ENCODE measurements at places on chromosomes 13 and 19.

DNA sequence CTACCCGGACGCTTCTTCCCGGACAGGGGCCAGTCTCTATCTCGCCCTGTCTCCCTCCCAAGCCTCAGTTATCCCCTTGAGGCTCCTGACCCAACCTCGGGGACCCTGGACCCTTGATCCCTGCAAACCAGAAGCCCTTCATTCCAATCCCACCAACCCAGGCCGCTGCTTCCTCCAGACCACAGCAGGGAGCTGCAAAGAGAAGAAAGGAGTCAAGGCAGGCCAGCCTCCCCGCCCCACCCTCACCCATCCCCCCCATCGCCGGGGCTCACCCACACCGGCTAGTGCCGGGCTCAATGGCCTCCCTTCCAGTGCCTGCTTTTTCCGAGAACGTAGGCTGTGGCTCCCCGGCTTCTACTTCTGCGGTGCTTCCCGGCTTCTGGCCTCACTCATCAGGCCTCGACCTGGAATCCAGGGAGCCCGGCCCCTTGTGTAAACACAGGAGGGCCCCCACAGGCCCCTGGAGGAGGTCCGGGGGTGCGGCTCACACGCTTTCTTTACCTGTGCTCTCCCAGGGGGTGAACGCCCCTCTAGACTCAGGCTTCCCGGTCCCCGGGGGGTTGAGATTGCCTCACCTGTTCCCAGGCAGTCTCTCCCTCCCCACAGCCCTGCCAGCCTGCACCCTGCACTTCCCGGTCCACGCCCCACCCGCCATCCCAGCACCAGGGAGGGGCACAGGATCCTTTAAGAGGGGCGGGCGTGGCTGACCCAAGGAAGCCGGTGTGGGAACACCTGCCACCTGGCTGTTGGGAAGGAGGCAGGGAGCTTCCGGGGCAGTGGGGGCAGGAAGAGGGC, at the start of gene FAM83E:
Gene FAM83E (minus strand): TSS at position 641 of the 795 bp plus-strand sequence. CDS start 1,704 bp downstream, outside the sequence.
- no peak for DNase-seq

GRCh38 chr13:33815011-33815550, 2.9 kb upstream of the RFC3 start:
- no peak for DNase-seq

DNA sequence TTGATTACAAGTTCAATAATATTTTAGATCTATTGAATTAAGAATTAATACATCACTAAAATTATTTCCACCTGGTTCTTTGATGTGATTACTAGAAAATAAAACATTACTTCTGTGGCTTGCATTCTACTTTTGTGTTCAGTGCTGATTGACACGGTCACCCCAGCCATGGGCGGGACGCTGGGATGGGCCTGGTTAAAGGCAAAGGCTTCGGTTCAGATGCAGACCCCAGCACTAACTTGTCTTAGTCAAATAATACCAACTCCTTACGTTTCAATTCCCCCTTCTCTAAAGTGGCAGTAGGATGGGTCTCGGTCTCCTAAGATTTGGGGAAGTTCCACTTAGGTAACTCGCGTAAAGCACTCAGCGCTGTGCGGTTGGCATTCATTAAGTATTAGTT, 144.9 kb downstream of the URI1 start:
- DNase-seq: no peak

DNA sequence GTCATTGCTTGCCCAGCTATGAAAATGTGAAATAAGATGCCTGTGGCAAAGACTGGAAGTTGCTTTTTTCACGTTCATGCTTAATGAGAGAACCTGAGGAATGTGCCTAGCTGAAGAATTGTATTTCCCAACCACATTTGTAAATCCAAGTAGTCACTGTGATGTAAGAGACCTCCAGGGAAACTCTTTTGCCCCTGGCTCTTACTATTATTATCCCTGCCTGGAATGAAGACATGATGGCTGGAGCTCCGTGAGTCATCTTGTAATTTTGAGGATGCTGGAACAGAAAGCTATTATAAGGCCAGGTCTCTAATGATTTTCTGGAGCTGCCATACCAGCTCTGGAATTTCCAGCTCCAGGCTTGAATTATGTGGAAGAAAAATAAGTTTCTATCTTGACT, 894.3 kb downstream of the DIAPH3 start:
- DNase-seq: no peak

- DNase-seq: no peak
Measured at GRCh38 chr19:1377965-1378785, 5.5 kb upstream of the NDUFS7 start.

DNA sequence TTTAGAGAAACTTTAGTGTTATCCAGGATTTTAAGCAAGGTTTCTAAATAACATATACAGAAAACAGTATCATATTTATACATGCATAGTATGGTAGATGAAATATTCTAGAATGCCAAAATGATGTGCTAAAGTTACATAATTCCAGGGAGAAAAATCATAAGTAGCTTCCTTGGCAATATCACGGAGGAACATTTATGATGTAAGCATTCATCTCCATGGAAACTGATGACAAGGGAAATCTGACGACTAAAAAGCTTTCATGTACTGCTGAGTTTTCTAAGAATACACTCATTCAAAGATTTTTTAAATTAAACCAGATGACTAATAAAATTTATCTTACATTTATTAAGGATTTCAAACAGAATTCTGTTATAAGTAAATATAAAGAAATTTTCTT, 4.7 kb downstream of the TEX30 start:
- no peak for DNase-seq

DNA sequence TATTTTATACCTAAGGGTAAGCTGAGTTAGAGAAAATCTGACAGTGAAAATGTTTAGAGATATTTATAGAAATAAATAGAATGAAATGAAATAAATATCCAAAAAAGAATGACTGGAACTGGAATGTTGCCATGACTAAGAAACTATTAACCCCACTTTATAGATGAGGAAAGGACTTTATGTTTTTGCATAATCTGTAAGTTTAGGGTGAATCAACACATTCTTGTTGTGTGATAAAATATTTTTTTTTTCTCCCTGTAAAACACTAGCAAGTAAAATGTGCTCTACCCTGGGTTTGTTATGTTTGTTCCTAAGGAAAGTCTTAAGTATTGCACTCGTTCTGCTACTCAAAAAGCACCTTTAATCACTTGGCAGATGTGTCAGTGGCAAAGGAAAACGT, 83.8 kb upstream of the KL start:
- no peak for DNase-seq

Data from NCI-H2227 treated with DMSO at 0.1 percent for 48 hours (cell line).